ENCODE measurements at places on chromosomes 7 and 10.

DNA sequence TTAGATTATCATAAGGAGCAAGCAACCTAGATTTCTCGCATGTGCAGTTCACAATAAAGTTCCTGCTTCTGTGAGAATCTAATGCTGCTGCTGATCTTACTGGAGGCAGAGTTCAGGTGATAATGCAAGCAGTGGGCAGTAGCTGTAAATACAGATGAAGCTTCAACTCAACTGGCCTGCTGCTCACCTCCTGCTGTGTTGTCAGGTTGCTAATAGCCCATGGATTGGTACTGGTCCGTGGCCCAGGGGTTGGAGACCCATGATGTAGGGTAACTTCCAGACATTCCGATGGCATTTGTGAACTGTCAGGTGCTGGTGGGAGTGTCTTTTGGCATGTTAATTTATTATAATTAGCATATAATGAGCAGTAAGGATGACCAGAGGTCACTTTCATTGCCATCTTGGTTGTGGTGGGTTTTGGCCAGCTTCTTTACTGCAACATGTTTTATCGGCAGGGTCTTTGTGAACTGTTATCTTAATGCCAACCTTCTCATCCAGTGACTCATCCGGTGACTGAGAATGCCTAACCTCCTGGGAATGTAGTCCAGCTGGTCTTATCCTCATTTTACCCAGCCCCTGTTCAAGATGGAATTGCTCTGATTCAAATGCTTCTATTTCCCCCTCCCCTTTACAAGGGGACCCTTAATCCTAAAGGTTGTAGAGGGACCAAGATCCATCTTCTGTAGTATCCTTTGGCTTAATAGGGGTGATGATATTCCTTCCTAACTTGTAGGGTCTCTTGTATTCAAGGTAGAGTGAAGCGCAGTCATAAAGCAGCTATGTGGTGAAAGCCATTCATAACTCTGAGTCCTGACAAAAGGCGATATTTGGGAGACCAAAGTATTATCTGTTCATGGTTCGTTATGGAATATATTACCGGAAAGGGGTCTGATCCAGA lies 165.8 kb downstream of the CCSER2 start:
- no peak for DNase-seq

DNA sequence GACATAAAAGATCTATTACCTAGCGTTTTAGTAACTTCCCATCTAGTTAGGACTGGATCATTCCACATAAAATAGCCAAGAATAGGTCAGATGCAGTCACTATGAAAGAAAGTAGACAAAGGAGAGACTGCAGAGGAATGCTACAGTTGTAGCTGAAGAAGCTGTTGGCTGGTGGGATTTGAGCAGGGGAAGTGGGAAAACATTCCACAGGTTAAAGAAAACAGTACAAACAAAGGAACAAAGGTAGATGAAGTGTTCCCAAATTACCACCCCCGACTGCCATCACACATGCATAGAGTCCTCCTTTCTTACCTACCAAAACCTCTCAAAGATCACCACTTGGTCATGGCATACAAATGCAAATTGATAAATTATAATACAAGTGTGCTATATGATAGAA lies 41.8 kb downstream of the DLD start:
- DNase-seq, result no peak

DNA sequence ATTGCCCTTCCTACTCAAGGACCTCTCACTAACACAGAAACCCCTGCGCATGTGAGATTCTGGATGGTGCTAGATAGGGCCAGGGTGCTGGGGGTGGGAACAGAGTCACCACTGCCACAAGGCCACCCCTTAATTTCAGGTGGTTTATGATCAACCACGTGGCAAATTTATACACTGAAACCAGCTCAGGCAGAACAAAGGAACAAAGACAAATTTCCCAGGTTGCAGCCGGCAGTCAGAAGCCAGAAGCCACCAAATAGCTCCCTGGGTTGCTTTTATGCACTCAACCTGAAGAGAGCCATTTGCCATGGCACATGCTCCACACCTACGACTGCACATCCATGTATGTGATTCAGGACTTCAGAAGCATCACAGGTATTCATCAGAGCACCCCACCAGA lies 2.5 kb downstream of the VOPP1 start:
- DNase-seq, result no peak

DNA sequence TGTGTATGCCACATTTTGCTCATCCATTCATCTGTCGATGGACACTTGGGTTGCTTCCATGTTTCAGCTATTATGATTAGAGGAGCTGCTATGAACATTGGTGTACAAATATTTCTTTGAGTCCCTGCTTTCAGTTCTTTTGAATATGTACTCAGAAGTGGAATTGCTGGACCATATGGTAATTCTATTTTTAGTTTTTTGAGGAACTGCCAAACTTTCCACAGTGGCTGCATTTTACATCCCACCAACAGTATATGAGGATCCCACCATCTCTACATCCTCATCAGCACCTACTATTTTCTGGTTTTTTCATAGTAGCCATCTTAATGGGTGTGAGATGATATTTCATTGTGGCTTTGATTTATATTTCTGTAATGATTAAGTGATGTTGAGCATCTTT lies 44.7 kb upstream of the ZMIZ2 start:
- DNase-seq, result no peak

DNA sequence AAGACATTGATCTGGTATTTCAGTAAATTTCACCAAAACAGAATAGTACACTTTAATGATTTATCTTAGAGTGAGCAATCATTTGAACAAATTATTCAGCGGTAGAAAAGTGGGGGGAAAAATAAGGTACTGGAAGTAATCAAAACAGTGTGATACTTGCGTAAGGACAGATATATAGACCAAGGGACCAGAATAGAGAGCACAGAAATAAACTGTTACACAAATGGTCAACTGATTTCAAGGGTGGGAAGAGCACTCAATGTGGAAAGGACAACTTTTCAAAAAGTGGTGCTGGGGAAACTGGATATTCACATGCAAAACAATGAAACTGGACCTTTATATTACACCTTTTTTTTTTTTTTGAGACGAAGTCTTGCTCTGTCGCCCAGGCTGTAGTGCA lies 119.9 kb downstream of the NRBF2 start:
- DNase-seq, result no peak

- DNase-seq, result peak; percentile 98
These were observed 61.9 kb downstream of the MKI67 start for GRCh38 chr10:128064108-128064969.

GRCh38 chr7:102305414-102306268 lies 19.0 kb downstream of the SH2B2 start:
- no peak for DNase-seq

GRCh38 chr10:15200626-15201025 lies 32.1 kb upstream of the NMT2 start:
- DNase-seq, result no peak

DNA sequence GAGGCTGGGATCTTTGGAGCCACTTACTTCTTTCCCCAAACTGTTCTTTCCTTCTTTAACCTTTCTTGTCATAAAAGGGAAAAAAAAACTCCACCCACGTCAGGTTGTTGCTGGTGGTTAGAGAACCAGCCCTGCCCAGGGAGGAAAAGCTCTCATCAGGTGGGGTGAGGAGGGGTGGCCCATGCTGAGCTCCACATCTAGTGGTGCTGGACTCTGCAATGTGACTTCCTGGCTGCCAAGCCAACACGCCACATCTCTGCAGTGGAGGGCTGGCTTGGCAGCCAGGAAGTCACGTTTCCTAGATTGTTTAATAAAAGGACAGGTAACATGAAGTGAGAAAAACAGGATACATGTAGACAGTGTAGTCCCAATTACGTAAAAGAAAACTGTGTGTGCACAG lies 37.4 kb downstream of the WIPF3 start:
- no peak for DNase-seq

Data from bone marrow (tissue), 2 donors.